Inflammatory macrophage treated with lipopolysaccharide for 1 hour (primary cell): ENCODE measurements at places on chromosomes 2 and 18.

DNA sequence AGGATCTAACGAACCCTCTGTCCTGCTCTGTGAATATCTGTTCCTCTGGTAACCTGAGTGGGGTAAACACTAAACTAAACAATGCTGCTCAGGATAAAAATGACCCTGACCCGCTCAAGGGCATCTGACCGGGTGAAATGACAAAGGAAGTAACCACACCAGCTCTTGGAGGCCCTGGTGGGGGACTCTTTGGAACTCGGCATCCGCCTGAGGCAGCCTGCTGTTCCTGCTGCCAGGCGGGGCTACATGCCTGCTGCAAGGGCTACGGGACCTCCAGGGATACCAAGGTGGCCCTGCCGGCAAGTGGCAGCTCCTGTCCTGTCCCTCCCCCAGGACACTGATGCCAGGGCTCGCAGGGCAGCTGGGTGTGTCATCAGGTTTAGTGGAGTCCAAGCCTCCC is 273.3 kb downstream of the HDAC4 start:
- no peak for DNase-seq

DNA sequence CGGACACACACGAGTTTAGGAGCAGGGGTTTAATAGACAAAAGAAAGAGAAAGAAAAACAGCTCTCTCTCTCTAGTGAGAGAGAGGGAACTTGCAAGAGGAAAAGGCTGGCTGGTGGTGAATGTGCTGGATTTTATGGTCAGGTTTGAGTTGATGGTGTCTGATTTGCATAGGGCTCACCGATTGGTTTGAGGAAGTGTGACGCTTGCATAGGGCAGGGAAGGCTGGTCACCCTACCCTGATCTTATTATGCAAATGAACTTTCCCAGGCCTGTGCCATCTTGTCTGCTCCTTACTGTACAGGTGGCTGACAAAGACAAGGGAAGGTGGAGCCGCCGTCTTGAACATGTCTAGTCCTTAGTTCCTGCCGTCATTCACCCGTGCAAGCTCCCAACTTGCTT is 408.9 kb downstream of the RIT2 start:
- no peak for DNase-seq

DNA sequence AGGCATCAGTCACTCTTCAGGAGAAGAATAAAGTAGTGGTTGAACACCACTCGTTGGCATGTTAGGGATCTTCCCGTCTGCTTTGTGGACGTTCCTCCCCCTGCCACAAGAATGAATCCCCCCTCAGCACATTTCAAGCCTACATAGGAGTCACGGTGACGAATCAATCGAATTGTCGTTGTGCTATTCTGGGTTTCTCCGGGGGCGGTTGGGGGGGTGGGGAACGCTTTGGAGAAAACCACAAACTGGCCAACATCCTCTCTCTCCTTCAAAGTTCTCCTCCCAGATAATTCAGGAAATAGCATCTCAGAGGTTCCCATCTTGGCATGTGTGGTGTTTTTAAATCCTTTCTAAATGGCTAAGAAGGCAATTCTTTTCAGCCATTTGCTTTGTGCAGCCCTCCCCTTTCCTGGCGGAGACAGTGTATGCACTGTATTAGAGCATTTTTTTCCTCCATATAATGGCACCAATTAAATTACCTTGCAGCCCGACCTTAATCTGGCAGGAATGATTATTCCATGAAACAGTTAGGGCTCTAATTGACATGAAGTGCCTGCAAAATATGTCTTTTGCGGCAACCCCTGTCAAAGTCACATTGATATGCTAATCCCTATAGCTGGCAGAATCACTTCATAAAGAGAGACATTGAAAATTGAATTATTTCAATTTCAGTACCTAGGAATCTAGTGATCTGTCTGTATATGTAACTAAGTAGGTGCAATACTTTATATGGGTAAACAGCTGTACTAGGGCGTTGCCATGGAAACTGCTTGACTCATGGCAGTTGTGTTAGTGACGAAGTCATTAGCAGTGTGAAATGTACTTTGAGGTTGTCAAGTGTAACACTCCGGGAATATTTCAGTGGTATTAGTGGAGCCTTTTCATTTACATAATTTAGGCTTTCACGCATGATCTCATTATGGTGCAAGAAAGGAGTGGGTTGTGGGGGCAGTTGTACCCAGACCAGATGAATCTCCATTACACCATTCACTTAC is 323.4 kb upstream of the SLC14A2 start:
- peak; percentile 98 for DNase-seq

DNA sequence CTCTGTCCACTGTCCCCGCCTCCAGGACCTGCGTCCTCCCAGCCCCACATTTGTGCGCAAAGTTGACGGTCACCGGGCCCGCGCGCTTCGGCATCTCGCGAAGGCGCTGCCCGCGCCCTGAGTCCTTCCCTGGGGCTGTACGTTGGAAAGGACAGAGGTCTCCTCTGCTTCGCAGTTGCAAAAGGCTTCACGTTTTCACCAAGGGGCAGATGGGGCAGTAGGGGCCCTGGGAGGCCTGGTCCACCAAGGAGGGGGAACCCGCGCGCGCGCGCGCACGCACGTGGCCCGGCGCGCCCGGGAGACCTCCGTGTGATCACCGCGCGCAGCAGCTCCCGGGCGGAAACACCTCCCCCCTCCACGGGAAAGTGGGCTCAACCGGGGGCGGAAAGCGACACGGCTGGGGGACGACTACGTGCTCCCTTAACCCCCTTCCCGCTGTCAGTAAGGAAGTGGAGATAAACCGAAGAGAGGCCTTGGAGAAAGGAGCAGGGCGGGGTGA is 21.9 kb downstream of the TEX44 start:
- peak; percentile 22 for DNase-seq

GRCh38 chr2:47088371-47089082 is 66.6 kb downstream of the STPG4 start:
- no peak for DNase-seq

DNA sequence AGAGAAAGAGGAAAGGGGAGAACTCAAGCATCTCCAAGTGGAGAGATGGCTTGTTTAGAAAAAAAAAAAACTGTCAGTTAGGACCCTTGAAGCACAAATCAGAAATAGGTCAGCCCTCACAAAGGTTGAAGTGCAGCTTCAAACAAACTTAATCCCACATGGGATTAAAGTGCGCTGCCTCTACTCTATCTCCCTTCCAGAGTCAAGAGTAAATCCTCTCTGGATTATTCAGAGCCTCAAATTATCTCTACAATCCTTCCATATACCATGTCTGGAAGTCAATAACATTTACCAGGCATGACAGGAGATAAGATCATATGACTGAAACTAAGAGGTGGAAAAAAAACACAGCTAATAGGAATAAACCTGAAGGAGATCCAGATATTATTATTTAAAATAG is 69.8 kb downstream of the SMAD7 start:
- no peak for DNase-seq

DNA sequence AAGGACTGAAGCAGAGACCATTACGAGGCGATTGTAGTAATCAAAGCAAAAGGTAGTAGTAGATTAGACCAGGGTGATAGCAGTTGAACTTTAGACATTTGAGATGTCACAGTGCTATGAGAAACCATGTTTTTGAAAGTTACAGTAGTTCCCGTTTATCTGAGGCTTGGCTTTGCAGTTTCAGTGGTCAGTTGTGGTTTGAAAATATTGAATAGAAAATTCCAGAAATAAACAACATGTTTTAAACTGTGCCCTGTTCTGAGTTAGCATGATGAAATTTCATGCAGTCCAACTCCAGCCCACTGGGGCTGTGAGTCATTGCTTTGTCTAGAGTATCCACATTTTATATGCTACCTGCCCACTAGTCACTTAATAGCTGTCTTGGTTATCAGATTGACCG is 47.5 kb downstream of the ZNF638 start:
- DNase-seq, result peak; percentile 11

GRCh38 chr18:58091099-58091611 is 47.1 kb downstream of the NEDD4L start:
- DNase-seq, result no peak

DNA sequence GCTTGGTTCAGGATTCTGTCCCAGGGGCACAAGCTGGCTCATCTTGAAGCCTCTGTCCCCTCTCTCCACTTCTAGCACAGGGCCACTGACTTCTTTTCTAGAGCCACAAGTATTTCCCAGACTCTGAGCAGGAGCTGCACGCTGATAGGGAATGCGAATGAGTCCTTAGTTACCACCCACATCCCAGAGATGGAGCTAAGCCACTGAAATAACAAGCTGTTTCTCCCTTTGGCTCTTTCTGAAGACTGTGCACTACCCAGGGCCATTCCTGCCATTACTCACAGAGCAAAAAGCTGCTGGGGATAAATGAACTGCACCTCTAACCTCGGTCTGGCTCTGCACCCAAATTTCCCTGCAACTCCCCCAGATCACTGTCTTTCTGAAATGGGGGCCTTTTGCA is 70.6 kb downstream of the TSN start:
- DNase-seq, result no peak

DNA sequence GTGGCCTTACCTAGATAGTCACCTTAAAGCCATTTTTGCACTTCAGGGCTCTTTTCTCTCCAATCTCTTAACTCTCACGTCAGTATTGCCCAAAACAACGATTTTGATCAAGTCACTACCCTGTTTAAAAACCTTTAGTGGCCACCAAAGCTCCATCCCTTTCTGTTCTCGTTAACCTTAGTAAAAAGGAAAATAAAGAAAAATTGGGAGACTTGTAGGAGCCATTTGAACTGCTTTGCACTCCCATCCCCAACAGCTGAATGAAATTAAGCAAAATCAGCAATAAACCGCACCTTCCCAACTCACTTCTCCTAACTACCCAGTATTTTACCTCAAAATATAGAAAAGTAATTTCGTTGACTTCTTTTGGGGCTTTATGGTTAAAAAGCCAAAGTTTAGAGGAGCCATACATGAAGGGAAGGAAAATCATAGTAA is 686 bp upstream of the ARL5A start:
- no peak for DNase-seq

GRCh38 chr2:218286570-218287459 is 5.5 kb downstream of the TMBIM1 start:
- DNase-seq, result peak; percentile 96

- no peak for DNase-seq
Measured at GRCh38 chr18:79516441-79516931, 120.8 kb downstream of the NFATC1 start.

DNA sequence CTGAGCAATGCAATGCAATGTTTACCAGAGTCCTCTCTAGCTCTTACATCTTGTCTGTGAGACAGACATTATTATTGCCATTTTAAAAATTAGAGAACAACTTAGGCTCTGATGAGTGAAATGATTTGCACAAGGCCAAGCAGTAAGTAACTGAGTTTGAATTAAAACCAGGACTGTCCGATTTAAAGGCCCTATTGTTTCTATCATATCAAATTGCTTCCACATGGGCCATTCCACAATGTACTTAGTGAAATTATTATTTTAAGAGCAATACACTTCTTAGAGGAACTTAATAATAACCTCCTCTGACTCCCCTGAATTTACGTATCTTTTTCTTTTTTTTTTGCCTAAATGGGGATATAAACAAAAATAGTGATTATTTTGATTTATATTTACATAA is 64.6 kb downstream of the PLCL1 start:
- no peak for DNase-seq

- DNase-seq, result no peak
Measured at GRCh38 chr2:236366397-236366796, 102.2 kb upstream of the ASB18 start.

DNA sequence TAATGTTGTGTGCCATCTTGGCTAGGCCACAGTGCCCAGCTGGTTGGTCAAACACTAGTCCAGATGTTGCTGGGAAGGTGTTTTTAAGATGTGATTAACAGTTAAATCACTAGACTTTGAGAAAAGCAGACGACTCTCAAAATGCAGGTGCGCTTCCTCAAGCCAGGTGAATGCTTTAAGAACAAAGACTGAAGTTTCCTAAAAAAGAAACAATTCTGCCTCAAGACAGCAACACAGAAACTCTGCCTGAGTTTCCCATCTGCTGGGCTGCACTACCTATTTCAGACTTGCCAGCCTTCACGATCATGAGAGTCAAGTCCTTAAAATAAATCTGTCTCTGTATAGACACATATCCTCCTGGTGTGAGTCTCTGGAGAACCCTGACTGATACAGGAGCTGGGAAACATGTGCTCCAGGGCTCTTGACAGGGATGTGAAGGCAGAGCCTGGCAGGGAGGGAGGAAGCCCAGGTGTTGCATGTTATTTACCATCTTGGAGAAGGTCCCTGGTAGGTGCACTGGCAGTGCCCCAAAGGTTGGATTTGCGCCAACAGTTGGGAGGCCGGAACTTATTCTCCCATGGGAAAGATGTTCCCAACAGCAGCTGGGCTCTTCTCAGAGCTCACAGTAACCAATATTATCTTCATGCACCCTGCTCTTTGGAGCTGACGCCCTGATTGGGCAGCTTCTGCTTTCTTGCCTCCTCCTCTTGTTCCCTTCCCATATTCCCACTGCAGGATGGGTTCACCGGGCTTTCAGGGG is 43.9 kb downstream of the ST6GAL2 start:
- DNase-seq, result no peak

GRCh38 chr18:23453680-23454058 is 582 bp downstream of the RIOK3 start:
- DNase-seq, result peak; percentile 22

DNA sequence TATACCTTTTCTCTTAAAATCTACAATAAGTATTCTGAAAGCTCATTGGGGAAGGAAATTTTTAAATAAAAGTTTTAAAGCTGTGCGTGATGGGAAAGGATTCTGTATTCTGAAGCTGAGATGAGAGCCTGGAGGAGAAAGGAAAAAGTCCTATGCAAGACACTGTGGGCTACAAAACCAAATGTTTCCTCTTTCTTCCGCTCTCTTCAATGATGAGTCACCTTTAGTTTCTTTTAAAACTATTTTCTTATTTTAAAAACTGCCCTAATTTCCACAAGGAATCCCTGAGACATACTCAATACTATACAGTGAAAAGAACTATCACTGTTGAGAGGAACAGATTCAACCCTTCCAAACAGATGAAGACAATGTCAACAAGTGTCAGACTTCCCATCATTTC is 87.4 kb downstream of the INO80D start:
- peak; percentile 18 for DNase-seq

DNA sequence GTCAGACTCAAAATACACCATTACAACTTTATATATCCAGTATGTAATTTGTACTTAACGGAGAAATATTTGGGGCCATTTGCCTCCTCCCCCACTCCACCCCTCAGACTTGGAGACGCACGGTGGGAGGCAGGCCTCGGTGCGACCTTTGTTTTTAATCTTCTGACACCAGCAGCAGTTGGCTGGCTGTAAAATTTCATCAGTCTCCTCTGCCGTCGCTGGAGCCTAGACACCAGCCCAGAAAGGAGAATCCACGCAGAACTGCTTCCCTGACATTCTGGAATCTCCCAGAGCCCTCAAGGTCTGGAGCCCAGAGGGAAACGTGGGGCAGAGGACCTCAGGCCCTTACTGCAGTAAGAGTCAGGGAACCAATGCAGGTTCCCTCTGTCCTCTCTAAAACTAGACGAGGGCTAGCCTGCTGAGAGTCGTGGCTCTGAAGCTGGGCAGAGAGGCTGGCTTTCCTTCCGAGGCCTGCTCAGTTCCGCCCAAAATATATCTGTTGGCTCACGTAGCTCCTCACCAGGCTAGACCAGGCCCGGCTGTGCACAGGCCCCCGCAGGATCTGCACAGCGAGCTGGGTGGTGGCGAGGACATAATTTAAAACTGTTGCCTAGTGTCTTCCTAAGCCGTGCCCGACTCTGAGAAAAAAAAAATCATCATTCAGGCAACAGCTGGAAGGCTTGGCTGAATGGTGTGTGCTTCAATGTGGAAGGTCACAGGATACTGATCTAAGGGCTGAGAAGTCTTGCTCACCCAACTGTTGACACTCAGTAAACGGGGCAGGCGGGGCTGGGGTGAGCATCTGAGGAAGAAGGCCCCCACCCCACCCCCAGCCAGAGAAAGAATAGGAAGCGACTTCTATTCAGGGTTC is 40.4 kb downstream of the EN1 start:
- DNase-seq, result no peak
